Hair follicle dermal papilla cell (primary cell): ENCODE measurements at places on chromosomes 6 and 20. TPM values are rescaled to one million over a fixed set of nuclear protein-coding genes. Genes with fewer than 3 reads are reported as not detected.

LRRC73 gene
- total RNA-seq, result 0.16 and 0.61 TPM in 2 replicates

SPATA2 gene
- 5.5 and 6.0 TPM in 2 replicates for total RNA-seq

HNF4A gene
- not detected in 2 replicates for total RNA-seq

ESR1 gene
- total RNA-seq, result 4.0 and 4.1 TPM in 2 replicates

MBOAT1 gene
- total RNA-seq, result 28.7 and 35.3 TPM in 2 replicates

TCF15 gene
- not detected in 2 replicates for total RNA-seq

SEMG2 gene
- not detected in 2 replicates for total RNA-seq

UBE2C gene
- 2.3 and 4.5 TPM in 2 replicates for total RNA-seq

LTA gene
- total RNA-seq, result not detected in 2 replicates

TCEA2 gene
- 23.3 and 24.0 TPM in 2 replicates for total RNA-seq
